ENCODE measurements at places on chromosomes 5 and 9.

DNA sequence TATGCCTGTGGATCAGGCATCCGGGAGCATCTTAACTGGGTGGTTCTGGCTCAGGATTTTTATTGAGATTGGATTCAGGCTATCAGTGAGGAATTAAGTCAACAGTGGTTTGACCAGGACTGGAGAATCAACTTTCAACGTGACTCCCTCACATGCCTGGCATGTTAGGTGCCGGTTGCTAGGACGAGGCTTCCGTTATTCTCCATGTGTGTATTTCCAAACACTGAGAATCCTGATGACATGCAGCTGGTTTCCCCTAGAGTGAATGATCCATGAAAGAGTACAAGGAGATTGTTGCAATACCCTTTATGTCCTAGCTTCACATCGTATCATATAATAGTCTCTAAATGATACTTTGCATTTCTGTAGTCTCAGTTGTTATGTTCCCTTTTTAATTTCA is 529.2 kb downstream of the ANXA1 start:
- DNase-seq = no peak

DNA sequence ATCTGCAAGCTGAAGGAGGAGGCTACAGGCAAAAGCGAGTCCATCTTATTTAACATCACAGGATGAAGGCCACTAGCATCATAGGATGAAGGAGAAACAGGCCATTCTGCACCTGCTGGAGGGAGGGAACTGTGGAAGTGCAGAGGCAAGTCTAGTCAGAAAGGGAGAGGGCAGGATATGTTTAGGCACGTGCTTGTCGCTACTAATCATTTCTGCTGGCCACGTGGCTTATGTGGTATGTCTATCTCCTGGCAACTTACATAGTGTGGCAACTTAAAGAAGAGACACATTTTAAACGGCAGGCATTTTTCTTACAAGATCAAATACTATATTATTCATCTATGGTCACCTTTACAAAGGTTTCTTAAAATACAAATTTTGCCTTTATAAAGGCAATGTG is 74.0 kb downstream of the GNAQ start:
- no peak for DNase-seq

DNA sequence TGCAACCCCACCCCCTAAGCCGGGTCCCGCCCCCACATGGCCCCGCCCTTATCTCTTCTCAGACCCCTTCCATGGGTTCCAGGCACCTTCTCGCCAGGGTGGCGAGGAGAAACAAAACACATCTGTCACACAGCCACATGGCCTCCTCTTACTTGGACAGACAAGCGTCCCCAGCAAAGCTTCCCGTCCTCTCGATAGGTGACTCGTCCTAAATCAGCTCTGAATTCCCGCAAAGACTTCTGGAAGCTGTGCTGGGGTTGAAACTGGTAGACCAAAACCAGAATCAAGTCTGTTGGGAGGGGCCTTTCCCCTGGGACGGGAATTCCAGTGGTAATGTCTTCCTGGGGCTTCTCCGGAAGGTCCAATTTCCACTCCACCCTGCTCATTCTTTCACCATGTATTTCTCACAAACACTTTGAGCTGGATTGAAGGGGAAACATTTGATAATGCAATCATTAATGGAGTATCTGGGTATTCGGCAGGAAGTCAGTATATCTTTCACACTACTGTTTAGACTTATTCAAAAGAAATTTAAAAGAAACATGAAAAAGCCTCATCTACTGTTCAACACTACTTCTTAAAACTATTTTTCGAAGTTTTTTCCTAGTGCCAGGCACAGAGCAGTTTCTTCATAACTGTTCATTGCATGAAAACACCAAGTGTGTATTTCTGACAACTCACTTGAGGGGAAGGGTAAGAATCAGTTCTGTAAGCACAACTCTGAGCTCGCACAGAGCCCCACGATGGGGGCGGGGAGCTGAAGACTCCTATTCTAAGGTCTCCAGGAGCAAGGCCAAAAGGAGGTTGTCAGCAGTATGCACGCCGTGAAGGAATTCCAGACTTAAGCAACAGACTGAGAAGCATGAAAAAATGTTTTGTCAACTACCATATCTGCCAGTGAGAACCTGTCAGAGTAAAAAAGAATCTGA is 644 bp upstream of the CTNNAL1 start:
- no peak for DNase-seq

GRCh38 chr5:172785429-172786088 is 14.6 kb upstream of the DUSP1 start:
- DNase-seq = no peak

GRCh38 chr9:70924380-70924779 is 197.0 kb downstream of the TRPM3 start:
- DNase-seq = no peak

GRCh38 chr5:95424526-95424925 is 33.4 kb downstream of the FAM81B start:
- DNase-seq = no peak

DNA sequence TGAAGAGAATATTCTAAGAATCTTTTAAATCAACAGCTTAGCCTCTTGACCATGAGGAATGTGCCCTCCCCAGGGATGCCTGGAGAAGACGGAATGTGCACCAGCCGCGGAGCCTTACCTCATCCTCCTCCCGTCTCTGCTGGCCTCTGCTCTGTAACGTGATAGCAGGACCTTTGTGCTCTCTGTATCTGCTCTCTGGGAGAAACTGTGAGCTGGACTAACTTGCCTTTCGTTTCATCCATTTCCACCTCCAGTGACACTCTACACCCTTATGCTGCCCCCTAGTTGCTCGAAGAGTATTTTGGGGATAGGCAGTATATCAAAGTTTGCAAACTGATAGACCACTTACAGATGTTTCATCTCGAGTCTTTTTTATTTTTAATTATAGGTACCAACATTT is 141.4 kb downstream of the NPR3 start:
- DNase-seq = no peak

- DNase-seq = no peak
Observed at GRCh38 chr5:127702926-127703561, at the start of gene CCDC192. Gene CCDC192 (plus strand): TSS chr5:127703391. CDS start chr5:127703446, 55 bp downstream.

- no peak for DNase-seq
Observed at GRCh38 chr5:123720955-123721354, 209.0 kb downstream of the CSNK1G3 start.

- DNase-seq = no peak
Observed at GRCh38 chr9:77980622-77981021, 51.0 kb downstream of the GNAQ start.

GRCh38 chr5:125120012-125120411 is 373.6 kb upstream of the ZNF608 start:
- DNase-seq = no peak

DNA sequence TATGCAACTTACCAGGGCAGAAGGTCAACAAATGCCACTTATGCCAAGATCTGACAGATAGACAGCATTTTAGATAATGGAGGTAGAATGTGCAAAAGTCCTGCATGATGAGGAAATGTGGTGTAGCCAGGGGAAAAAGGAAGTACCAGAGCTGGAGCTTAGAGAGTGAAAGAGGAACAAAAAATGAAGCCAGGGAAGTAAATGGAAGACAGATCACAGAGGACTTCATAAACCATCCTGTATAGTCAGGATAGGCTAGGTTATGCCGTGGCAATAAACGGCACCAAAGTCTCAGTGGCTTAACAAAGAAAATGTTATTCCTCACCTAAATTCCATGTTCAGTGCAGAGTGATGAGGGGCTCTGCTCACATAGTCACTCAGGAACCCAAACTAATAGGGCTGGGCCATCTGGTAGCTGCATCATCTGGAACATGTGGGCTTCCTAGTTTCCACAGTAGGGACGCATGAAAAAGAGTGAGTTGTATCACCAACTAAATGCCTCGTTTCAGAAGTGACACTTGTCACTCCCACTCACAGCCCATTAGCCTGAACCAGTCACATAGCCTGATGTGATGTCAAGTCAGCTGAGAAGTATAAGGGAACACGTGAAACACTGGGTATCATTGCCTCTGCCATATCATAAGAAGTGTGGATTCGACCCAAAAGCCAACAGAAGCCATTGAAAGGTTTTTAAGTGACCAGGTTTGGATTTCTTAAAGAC is 70.3 kb downstream of the SH3RF2 start:
- no peak for DNase-seq

GRCh38 chr5:21672360-21672759 is 1180.8 kb downstream of the CDH12 start:
- no peak for DNase-seq

- DNase-seq = no peak
Observed at GRCh38 chr9:87675906-87676515, 49.9 kb upstream of the CTSL start.

DNA sequence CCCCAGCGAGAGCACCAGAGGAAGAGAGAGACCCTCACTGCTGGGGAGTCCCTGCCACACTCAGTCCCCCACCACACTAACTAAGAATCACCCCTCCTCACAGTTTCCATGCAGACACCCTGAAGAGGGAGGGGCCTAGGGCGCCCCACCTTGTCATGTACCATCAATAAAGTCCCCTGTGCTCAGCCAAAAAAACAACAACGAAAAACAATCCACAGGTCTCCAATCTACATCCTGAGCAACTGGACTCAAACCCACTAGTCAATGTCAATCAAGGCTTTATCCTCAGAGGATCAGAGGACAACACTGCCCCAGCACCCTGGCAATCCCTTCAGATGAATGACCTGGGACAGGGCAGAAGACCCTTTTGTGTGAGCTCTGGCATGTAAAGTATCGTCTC is 210.1 kb upstream of the MSX2 start:
- DNase-seq = no peak

DNA sequence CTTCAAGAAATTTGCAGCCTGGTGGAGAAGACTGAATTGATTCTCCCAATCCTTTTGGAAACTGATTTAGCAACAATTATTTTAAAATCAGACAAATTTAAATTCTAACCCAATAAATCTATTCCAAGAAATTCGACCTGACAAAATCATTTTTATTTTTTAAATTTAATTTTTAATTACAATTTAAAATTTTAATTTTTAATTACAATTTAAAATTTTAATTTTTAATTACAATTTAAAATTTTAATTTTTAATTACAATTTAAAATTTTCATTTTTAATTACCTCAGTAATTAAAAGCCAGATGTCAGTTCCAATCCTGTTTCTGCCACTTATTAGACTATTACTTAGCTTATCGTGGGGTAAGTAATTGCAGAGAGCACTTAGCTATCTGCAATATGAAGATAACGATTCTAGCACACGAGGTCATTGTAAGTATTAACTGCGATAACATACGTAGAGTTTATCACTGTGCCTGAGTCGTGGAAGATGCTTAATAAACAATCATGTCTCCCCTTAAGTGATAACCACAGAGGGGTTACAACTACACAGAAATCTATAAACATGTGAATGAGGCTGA is 346.4 kb upstream of the SLC24A2 start:
- no peak for DNase-seq

GRCh38 chr9:77764894-77765780 is 117.0 kb upstream of the GNA14 start:
- no peak for DNase-seq

- DNase-seq = no peak
Observed at GRCh38 chr9:22228542-22228941, 218.1 kb upstream of the DMRTA1 start.

- no peak for DNase-seq
Observed at GRCh38 chr9:98193336-98193944, 1.0 kb upstream of the CORO2A start.

DNA sequence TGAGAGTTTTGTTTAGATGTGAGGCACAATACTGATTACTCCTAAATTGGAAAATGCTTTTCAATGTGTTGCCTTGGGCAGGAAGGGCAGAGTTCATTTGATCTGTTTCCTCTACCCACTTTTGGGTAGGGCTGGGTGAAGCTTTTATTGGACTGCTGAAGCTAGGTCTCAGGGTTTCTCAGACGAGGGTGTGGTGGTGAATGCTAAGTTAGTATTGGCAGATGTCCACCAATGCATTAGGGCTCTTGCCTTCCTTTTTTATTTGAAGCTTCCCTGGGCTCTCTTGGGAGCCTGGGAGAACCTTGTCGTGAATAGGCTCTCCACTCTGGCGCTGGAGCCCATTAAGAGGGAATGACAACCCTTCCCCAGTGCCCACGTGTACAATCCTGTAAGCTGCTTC is 23.1 kb downstream of the SPTAN1 start:
- DNase-seq = no peak

- no peak for DNase-seq
Observed at GRCh38 chr5:139395844-139396640, 1.1 kb upstream of the PROB1 start.

GRCh38 chr9:129237803-129238202 is 59.7 kb upstream of the IER5L start:
- DNase-seq = no peak

DNA sequence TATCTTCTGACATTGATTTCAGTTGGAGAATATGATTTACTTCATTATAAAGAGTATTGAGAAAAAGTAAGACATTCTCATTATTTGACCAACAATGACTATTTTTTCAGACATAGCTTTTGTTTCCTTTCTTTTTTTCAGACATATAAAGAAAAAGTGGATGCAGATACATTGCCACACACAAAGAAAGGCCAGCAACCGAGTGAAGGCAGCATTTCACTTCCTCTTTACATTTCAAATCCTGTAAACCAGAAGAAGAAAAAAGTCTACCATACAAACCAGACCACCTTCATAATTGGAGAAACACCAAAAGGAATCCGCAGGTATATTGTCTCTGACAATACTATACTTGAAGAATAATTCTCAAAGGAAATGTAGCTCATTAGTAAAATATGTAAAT is 128.9 kb downstream of the ERCC6L2 start:
- no peak for DNase-seq

- DNase-seq = no peak
Observed at GRCh38 chr9:117783828-117784227, 79.6 kb downstream of the TLR4 start.

- no peak for DNase-seq
Observed at GRCh38 chr5:14628346-14628745, 36.2 kb upstream of the OTULIN start.

DNA sequence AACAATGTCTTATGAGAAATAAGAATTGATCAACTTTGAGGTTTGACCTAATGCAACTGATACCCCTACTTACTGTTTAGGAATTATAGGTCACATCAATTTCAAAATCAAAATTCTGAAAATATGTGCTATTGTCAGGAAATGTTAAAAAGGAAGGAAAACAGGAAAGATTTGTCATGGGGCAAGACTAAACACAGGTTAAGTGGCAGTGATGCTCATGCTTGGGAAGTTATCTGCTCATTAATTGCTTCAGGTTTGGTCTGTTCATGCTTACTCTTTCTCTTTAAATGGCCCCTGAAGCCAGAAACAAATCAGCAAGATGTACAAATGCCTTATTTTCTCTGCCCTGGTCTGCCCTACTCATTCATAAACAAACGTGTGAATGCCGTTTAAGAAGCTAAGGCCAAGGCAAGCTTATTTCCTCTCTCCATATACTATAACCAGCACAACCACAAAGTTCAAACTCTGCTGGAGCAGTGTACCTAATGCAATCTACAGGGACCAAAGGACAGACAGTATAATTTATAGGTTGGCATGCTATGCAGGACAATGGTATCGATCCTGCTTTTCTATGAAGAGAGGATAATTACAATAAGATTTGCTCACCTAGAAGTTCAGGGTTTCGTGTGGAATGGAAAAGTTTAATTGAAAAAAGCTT is 177.2 kb downstream of the GNAQ start:
- DNase-seq = no peak

- no peak for DNase-seq
Observed at GRCh38 chr5:179187681-179188575, 127.8 kb downstream of the ZNF354C start.
